RKO (cell line): ENCODE measurements at places on chromosomes 16 and 17.
A peak's percentile ranks its signal among the peaks of the same experiment; 100 is the strongest.

GRCh38 chr16:67474551-67475455 is 6.2 kb downstream of the ATP6V0D1 start:
- DNase-seq = no peak

- DNase-seq = peak; percentile 20
Observed at GRCh38 chr17:3695723-3696411, at the start of gene P2RX5. Gene P2RX5, minus strand, starts transcription at chr17:3696155. Its CDS starts 150 bp downstream, at chr17:3696005.

GRCh38 chr17:81075307-81075706 is 40.4 kb downstream of the BAIAP2 start:
- no peak for DNase-seq

DNA sequence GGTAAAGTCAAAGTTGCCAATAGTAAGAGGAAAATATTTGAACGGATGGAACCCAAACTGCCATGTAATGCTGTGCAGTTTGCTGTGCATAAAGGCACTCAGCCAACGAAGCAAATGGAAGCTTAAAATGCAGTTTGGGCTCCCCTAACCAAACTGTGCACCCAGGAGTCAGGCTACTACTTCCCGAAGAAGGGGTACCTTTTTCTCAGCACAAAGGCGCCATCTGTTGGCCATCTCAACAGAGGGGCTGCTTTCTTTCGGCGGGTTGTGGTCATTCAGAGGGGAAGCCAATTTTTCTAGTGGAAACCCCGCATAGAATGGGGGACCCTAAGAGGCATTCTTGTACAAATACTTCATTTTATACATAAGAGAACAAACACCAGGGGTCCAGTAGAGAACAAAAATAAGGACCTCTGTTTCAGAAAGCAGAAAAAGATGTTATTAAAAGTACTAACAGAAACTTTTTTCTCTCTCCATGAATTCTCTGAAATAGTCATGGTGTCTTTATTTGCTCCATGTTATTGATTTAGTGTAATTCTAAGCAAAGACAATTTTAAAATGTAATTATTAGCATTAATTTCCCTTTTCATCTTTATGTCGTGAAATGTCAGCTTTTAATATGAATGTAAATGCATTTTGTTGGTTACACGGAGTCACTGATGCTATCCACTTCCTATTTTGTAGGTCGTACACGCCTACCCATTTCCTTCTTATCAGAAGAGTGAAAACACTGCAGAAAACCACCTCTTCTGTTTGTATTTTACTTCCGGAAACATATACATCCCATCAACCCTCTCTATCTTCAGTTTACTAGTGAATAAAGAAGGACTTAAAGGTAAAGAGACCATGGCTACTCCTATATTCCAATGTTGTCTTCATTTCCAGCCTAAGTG is 453.3 kb downstream of the KCNJ2 start:
- DNase-seq = peak; percentile 30

GRCh38 chr17:61361084-61361483 is 38.6 kb upstream of the TBX2 start:
- no peak for DNase-seq

DNA sequence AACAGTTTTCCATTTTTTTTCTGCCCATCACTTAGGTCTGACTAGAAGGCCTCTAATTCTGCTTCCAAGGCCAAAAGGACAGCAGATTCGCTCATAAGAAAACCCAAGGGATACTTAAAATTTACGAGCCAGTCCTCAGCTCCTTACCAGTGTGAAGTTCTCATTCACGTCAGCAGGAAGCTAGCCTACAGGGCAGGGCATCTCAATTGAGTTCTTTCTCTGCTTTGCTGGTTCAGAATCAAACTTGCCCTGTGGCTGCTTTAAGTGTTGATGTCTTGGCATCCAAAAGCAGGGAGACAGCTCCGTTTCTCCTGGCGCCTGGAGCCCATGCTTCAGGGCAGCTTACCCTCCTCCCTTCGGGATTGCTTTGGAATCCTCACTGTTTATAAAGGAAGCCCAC is 136.0 kb downstream of the ANKFN1 start:
- DNase-seq = no peak

GRCh38 chr16:10031473-10031872 is 150.8 kb downstream of the GRIN2A start:
- no peak for DNase-seq

DNA sequence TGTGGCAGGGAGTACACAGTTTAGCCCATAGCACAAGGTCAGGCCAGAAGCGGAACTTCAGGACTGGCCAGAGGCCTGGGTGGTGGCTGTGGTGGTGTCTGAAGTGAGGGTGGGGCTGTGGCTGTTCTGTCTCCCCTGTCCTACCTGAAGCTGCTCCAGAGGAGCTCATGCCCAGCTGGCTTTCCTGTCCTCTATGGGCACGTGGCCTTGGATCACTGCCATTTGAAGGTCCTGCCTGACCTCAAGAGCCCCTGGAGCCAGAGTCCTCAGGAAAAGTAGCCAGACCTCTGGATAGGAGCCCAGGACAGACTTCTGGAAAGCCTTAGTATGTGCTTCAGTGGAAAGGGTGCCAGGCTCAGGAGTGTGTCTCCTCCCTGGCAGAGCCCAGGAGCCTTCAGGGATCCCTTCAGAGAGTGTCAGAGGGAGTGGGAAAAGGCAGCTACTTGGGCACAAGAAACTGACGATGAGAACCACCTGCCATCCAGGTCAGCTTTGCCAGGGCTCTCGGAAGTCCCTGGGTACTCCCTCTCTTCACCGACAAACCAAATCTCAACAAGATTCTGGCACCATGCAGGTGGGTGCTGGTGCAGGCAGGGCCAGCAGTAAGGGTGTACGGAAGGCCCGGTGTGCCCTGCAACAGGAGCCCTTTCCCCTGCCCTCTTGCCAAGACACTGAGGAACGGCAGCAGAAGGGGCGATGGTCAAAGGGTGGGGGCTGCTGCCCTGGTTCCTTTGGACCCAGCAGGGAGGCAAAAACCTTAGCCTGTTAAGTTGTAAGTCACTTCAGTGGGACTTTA is 153.7 kb downstream of the NTN1 start:
- DNase-seq = no peak

GRCh38 chr17:57468932-57469775 is 212.8 kb downstream of the MSI2 start:
- DNase-seq = no peak

GRCh38 chr16:69851491-69852240 is 89.5 kb downstream of the WWP2 start:
- DNase-seq = no peak
